Activated CD4-positive, alpha-beta T cell treated with anti-CD3 and anti-CD28 coated beads, Interleukin-2, amount 50 U/mL, for 16 hours (primary cell): ENCODE measurements at places on chromosomes 4 and X.

- no peak for DNase-seq
Observed at GRCh38 chrX:124354648-124355047, 8.3 kb downstream of the SH2D1A start.

- no peak for DNase-seq
Observed at GRCh38 chrX:5936438-5936837, 292.2 kb downstream of the NLGN4X start.

DNA sequence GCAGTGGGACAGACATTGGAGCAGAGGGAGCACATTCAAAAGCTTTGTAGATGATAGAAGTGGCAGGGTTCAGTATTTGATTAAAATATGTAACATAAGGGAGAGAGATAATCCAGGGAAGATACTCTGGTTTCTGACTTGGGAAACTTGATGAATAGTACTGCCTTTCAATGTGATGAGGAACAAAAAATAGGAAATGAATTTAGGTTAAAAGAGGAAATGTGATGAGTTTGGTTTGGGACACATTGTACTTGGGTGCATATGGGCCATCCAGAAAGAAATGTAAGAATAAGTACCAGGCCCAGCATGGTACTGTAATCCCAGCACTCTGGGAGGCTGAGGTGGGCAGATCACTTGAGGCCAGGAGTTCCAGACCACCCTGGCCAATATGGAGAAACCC, 20.9 kb upstream of the NDNF start:
- no peak for DNase-seq

DNA sequence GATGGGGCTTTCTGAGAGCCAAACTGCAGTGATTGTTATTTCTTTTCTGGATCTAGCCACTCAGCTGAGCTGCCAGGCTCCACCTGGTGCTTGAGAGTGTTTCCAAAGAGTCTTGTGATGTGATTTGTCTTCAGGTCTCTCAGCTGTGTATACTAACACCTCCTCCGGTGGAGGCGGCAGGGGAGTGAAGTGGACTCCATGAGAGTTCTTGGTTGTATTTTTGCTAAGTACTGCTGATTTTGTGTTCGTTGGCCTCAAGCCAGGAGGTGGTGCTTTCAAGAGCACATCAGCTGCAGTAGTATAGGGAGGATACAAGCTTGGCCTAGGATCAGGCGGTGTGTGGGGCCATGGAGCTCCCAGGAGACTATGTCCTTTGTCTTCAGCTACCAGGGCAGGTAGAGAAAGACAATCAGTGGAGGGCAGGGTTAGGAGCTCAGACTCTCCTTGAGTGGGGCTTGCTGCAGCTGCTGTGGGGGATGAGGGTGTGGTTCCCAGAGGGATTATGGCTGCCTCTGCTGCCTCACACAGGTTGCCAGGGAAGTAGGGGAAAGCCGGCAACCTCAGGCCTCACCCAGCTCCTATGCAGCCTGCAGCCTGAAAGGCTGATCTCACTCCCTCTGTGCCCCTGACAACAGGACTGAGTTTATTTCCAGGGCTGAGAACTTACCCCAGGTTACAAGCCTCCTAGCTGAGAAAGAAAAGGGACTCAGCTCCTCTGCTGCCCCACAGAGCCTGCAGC, 62.4 kb downstream of the NPFFR2 start:
- no peak for DNase-seq

GRCh38 chr4:178894126-178894525, 1451.9 kb upstream of the AGA start:
- no peak for DNase-seq

GRCh38 chr4:2367626-2368025, 50.8 kb downstream of the ZFYVE28 start:
- no peak for DNase-seq

GRCh38 chr4:151107063-151107462, 7.6 kb downstream of the RPS3A start:
- no peak for DNase-seq

DNA sequence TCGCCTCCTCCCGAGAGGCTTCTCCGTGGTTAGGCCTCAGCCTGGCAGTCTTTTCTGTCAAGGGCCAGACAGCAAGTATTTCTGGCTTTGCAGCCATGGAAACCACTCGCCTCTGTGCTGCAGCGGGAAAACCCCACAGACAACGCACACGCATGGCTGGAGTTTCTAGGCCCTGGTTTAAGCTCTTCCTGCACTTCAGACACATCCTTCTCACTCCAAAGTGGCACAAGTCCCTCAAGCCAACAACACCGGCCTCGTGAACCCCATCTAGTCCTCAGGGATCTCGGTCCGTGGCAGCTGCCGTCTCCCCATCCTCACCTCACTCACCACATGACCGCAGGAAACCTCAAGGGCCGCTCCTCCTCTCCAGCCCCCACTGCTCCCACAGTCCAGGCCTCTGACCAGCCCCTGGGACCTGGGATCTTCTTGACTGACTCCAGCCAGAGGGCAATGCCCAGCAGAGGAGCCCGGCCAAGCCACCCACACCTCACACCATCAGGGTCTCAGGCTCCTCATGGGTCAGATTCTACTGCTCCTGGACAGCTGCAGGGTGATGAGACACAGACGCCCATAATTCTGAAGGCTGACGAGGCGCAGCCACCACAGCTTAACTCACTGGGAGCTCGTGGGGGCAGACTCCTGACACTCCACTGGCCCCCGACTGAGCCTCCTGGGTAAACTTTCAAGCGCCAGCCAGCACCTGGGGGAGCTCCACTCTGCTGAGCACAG, 21.7 kb downstream of the LETM1 start:
- DNase-seq, result no peak

DNA sequence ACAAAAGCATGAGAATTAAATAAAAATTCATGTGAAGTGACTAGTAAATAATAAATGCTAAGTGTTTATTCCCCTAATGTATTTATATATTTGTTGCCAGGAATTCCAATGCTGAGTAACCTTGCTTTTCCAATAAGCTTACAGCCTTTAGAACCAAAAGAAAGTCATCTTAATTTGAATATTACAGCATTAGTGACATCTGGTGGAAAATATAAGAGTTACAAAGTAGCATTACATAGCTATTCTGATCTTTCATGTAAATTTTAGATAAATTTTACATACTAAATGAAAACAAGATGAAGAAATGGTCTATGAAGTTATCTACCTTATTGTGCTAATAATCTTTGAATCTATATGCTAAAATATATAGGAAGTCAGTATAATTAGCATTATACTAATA, 10.4 kb downstream of the MAD2L1 start:
- no peak for DNase-seq

- no peak for DNase-seq
Observed at GRCh38 chrX:66632473-66632872, 6.4 kb downstream of the EDA2R start.

GRCh38 chrX:132689612-132690563, 201.1 kb upstream of the MBNL3 start:
- DNase-seq, result no peak

GRCh38 chr4:40333921-40334352, 1.2 kb upstream of the CHRNA9 start:
- DNase-seq, result no peak

DNA sequence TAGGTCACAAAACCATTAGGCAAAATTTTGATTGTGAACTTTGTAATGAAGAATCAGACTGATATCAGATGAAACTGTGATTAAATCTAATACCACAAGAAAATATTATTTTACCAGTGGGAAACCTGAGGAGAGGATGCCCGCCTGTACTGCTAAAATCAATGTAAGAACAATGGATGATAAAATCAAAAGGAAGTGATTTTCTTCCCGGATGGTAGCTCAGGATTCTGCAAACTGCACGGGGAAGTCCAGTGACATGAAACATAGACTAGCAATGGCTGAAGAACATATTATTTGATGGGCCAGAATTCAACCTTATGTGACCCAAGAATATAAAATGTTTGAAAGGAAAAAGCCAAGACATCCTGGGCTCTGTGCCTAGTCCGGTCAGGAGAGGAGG, 974.9 kb downstream of the PCDH18 start:
- DNase-seq, result no peak

GRCh38 chrX:133323431-133323830, 91.9 kb downstream of the GPC4 start:
- DNase-seq, result peak; percentile 47

GRCh38 chrX:30530606-30531005, 47.0 kb downstream of the TASL start:
- DNase-seq, result peak; percentile 5

- no peak for DNase-seq
Observed at GRCh38 chr4:153141238-153141637, 63.0 kb upstream of the TRIM2 start.

GRCh38 chrX:132983496-132983895, 25.1 kb upstream of the HS6ST2 start:
- DNase-seq, result no peak

DNA sequence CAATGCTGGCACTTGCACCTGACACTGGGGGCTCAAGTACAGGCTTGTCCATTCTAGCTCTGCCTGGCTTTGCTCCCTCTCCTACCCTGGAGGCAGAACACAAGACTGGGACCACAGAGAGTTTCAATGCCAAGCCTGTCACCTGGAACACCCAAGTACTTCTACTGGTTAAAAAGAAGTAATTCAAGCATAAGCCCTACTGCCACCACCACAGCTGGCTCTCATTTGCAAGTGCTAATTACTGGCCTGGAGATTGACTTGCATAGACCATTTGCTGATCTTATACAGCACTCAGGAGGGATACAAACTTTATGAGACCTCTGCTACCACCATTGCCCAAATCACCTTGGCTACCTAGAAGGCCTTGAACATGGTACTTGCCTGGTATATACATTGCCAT, 1550.9 kb downstream of the C4orf33 start:
- DNase-seq, result no peak

DNA sequence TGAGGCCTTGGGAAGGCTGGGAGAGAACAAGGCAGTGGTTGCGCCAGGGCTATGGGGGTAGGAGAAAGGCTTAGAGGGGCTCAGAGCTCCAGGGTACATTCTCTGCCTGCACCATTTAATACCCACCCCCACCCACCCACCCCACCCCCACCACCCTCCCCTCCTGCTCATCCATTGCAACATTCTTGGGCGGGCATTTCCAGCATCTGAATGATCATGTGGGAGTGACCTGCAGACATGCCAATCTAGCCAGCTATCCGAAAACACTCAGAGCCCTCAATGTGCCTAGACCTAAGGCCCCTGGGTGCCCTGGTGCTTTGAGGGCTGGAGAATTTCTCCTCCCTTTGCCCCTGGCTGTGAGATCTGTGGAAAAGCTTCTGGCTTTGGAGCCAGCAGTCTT, 3.1 kb downstream of the SLC34A2 start:
- DNase-seq, result no peak

GRCh38 chrX:152072236-152072635, 66.1 kb downstream of the MAGEA10 start:
- DNase-seq, result no peak

- peak; percentile 44 for DNase-seq
Observed at GRCh38 chr4:99872570-99872969, 21.7 kb downstream of the LAMTOR3 start.
